Ureter (tissue), 1 donor: ENCODE measurements at places on chromosomes 11 and 22.

DNA sequence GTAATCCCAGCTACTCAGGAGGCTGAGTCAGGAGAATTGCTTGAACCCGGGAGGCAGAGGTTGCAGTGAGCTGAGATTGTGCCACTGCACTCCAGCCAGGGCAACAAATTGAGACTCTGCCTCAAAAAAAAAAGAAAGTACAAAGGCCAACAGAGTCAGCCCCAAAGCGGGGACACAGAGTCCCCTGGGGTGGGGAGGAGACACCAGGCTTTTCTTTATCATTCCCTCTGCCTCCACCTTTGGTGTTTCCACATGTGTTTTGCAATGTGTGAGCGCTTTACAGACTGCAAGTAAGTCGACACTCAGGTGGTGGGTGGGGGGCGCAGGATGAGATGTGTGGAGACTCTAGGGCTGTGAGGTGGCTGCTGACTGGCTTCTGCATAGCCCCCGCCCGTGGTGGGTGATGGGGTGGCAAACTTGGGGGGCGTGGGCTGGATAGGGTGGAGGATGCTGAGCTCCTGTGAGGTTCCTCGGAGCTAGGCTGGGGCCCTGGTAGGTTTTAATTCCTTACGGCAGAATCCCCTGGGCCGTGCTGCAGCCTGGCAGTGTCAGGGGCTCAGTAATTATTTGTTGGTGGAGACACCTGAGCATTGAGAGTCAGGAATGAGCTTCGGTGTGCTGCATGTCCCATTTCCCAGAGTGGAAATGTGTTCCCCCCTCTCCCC, 177.2 kb downstream of the CTTN start:
- no peak for DNase-seq

GRCh38 chr11:9057888-9058287, 33.5 kb downstream of the SCUBE2 start:
- DNase-seq = no peak

- DNase-seq = no peak
These were observed 33.4 kb upstream of the SORL1 start for GRCh38 chr11:121418625-121419114.

DNA sequence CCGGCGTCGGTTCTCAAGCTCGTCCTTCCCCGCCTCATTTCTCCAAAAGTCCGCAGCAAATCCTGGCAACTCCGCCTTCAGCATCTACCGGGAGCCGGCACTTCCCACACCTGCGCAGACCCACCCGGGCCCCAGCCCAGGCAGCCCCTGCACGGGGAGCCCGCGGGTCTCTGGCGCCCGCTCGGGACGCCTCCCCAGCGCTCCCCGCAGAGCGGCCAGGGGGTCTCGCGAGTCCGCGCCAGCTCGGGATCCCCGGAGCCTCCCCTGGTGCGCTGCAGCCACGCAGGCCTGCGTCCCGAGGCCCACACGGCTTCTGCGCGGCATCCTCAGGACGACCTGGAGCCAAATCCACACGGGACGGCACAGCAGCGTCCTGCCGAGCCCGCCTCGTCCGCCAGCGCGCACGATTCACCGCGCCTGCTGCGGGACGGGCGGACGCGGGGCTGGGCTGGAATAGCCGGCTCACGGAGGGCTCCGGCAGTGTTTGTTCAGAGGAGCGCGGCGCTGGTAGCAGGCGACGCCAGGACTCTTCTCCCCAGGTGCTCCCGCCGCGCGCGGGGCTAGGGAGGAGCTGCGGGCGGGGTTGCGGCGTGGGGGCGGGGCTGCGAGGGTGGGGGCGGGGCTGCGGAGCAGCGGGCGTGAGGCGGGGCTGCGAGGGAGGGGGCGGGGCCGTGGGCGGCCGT, 816 bp upstream of the PHRF1 start:
- DNase-seq = no peak

GRCh38 chr11:30984827-30985226, 384.7 kb downstream of the DCDC1 start:
- no peak for DNase-seq

DNA sequence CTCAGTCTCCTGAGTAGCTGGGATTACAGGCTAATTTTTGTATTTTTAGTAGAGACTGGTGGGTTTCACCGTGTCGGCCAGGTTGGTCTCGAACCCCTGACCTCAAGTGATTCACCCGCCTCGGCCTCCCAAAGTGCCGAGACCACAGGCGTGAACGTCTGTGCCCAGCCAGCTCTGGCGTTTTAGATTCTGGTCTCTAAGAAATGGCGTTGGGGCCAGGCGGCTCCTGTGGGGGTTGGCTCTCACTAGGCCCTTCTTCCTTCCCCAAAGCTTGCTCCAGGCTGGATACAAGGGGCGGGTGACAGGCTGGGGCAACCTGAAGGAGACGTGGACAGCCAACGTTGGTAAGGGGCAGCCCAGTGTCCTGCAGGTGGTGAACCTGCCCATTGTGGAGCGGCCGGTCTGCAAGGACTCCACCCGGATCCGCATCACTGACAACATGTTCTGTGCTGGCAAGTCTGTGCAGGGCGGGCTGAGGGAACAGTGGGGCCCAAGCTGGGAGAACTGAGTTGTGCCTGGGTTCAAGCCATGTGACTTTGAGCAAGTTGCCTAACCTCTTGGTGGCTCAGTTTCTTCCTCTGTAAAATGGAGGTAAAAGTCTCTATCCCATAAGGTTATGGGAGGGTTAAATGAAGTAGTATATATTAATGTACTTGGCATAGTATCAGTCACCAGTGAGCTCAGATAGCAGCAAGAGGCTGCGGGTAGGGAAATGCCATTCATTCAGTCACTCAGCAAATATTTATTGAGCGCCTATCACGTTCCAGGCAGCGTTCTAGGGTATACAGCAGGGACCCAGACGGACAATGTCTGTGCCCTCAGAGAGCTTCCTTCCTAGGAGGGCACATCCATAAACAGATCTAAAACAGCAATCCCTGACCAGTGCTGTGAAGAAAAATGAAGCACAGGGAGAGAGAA, 10.4 kb downstream of the F2 start:
- no peak for DNase-seq

DNA sequence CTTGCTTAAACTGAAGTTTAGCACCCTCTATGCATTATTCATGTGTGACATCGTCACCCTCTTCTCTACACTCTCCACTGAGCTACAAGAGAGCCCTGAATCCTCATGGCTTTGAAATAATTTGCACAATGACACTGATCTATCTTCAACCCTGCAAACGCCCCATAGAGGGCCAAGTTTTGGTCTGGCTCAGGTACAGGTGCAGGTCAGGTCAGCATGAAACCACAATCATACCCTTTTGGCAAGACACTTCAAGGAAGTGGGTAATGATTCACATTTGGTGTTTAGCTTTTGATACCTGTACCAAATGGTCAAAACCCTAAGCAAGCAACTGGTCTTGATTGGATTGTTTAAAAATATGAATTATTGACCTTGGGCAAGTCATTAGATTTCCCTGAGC, 122.2 kb upstream of the CADM1 start:
- no peak for DNase-seq

DNA sequence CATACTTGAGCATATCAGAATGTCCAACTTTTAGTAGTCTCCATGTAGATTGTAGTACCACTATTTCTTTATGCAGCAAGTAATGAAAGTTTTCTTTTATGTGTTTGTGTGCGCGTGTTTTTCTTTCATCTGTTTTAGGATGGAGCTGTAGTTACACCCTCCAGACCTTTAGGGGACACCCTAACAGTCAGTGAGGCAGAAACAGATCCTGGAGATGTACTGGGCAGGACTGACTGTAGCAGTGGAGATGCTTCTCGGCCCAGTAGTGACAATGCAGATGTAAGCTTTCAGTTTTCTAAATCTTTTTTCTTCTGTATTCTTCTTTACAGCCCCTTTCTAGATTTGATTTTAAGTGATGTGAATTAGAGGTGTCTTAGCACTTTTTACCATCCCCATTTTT, 79.9 kb upstream of the GRIK4 start:
- no peak for DNase-seq

DNA sequence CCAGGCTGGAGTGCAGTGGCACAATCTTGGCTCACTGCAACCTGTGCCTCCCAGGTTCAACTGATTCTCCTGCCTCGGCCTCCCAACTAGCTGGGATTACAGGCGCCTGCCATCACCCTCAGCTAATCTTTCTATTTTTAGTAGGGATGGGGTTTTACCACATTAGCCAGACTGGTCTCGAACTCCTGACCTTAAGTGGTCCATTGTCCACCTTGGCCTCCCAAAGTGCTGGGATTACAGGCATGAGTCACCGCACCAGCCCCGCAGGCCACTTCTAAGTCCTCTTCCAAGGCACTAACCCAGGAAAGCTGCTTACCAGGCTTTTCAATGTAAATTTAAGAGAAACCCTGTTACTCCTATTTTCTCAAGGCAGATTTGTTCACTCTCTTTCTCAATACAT, 50.4 kb downstream of the DENND5A start:
- no peak for DNase-seq
